Inflammatory macrophage treated with lipopolysaccharide for 1 hour (primary cell): ENCODE measurements at places on chromosomes 16 and 17.

GRCh38 chr17:3782751-3783150 lies 18.2 kb downstream of the ITGAE start:
- DNase-seq = no peak

DNA sequence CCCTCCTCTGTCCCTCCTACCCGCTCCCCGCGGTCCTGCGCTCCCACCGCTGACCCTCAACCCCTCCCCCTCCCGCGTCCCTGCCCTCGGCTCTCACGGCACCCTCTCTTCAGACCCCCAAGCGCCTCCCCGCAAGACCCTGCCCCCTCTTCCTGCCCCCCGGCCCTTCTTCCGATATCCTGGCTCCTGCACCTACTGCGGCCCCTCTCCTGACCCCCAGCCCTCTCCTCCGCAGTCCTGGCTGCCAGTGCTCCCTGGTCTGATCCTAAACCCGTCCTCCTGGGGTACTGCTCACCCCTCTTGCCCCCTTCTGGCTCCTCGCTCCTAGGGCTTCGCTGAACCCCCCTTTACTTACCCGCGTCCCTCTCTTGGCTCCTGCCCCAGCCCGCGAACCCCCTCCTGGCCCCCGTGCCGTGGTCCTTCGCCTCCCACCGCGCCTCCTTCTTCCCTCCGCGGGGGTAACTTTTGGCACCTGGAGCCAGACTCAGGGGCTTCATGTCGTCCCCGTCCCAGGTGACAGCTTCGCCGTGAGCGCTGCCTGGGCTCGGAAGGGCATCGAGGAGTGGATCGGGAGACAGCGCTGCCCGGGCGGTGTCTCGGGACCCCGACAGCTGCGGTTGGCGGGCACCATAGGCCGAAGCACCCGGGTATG lies 839 bp downstream of the NKD1 start:
- no peak for DNase-seq

GRCh38 chr16:31695667-31696066 lies 168.0 kb downstream of the AHSP start:
- peak; percentile 72 for DNase-seq

- DNase-seq = no peak
Measured at GRCh38 chr16:63960321-63960720, 1161.5 kb downstream of the CDH11 start.

- no peak for DNase-seq
Measured at GRCh38 chr16:5706211-5706610, 608.6 kb upstream of the EEF2KMT start.

GRCh38 chr16:2511128-2511800 lies 2.5 kb upstream of the ATP6V0C start:
- DNase-seq = peak; percentile 34

GRCh38 chr17:7014995-7015958 lies 2.9 kb downstream of the RNASEK start:
- DNase-seq = peak; percentile 75

DNA sequence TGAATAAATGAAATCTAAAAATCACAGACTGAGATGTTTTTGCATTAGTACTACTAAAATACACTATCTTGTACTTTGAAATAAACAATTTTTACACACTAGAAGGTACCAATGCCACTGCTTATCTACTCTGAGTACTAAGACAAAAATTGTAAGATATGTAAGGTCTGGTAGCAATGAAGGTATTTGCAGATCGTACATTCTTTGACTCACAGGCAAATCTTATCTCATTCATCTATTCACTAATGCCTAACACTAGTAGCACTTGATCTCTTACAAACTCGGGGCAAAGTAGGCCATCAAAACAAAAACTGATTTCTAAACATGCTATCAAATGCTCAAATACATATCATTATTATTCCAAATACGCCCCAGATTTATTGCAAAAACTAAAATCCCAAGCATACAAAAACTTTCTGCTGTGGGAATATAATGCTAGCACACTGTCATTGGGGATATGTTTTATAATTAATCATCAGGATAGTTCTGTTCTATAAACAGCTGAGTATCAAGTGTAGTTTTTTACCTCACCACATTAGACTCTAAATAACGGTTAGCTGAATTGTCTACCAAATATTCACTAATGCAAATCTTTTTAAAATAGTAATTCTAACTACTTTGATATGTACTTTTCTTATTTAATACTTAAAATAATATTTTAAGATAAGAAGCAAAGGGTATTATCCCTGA lies 68.0 kb downstream of the MED13 start:
- no peak for DNase-seq

- no peak for DNase-seq
Measured at GRCh38 chr17:17635126-17635525, 43.6 kb upstream of the PEMT start.

DNA sequence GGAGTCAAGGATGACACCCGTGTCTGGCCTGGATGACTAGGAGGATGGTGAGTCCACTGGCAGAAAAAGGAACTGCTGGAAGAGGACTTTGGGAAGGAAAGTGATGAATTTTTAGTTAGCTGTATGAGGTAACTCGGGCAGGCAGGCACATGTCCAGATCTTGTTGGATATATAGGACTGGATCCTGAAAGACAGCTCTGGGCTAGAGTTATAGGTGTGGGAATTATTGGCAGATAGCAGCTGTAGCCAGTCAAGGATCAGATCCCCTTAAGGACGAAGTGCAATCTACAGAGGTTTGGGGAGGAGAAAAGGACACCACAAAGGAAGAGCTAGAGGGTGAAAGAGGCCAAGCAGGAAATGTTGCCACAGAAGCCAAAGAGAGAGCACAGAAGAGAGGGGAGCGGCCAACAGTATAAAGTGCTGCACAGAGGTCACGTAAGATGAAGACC lies 10.1 kb downstream of the CYB5D1 start:
- DNase-seq = no peak

GRCh38 chr16:1103636-1103980 lies 7.6 kb upstream of the C1QTNF8 start:
- no peak for DNase-seq

DNA sequence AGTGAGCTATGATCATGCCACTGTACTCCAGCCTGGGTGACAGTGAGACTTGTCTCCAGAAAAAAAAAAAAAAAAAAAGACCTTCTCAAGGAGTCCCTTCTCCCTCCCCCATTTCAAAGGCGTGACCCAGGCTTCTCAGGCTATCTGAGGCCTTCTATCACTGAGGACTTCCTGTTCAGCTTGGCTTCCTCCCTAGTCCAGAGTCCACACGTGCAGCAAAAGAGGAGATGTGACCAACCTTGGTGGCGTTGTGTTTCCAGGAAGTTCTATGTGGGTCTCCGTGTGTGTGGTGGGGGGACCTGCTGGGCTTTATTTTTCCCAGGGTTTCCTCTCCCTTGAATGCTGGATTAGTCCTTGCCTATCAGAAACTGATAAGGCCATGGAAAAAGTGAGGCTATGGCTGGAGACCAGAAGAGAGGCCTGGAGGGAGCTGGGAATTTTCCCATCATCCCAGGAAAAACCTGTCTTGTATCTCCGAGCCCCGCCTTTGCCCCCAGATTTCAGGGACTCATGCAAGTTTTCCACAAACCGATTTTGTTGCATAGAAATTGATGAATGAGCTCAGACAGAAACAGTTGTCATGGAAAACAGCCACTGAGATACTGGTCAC lies 148.1 kb downstream of the SALL1 start:
- DNase-seq = no peak

GRCh38 chr16:4298761-4299522 lies 16.9 kb upstream of the GLIS2 start:
- DNase-seq = no peak

DNA sequence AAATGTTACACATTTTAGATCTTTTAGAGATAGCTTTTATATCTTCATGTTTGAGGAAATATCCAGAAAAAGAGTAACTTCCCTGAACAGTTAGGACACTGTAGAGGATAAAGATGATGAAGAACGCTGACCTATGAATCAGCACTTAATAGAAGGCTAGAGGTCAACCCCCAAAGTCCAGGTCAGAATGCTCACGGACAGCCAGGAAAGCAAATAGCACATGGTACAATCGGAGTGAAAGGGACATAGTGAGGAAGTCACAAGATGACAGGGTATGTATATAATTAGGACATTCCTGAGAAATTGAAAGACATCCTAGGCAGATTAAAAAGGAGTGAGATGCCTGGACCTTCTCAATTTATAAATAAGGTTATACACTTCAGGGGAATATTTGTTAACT lies 55.1 kb upstream of the CNTNAP4 start:
- no peak for DNase-seq

- DNase-seq = no peak
Measured at GRCh38 chr16:73031155-73031866, 16.6 kb downstream of the ZFHX3 start.
